ENCODE measurements at places on chromosomes 13 and 19. TPM values are rescaled to one million over a fixed set of nuclear protein-coding genes. Genes with fewer than 3 reads are reported as not detected.
A peak's percentile ranks its signal among the peaks of the same experiment; 100 is the strongest.

MBD3L3 gene
- polyA plus RNA-seq = not detected

DNA sequence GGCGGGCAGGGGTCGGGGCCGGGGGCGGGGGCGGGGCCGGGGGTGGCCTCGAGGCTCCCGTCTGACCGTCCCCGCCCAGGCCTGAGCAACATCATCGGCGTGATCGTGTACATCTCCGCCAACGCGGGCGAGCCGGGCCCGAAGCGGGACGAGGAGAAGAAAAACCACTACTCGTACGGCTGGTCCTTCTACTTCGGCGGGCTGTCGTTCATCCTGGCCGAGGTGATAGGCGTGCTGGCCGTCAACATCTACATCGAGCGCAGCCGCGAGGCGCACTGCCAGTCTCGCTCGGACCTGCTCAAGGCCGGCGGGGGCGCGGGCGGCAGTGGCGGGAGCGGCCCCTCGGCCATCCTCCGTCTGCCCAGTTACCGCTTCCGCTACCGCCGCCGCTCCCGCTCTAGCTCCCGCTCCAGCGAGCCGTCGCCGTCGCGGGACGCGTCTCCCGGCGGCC is 9.4 kb upstream of the CACNG6 start:
- peak; percentile 40 for DNase-seq

DNA sequence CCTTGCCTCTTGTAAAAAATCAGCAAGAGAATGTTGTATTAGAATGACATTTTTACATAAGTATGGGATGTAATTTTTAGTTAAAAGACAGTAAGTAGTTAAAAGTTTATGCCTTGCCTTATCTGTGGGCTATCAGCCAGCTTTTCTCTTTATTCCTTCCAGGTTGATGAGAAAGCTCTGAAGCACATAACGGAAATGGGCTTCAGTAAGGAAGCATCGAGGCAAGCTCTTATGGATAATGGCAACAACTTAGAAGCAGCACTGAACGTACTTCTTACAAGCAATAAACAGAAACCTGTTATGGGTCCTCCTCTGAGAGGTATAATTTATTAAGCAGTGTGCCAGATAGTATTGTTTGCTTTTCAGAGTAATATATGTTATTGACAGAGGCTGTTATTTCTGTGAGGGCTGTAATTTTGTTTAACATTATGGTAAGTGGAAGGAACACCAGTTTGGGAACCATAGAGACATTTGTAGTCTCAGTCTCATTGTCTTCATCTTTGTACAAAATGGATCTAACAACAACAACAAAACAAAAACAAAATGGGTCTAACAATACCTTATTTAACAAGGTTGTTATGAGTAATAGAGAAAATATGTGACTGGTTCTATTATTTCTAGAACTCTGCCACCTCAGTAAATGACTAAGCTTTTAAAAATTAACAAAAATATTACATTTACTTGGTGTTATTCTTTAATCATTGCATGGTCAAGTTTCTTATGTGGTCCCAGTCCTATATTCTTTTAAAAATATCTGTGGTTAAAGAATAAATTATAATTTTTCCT is 112.8 kb downstream of the TDRD3 start:
- peak; percentile 22 for DNase-seq

- no peak for DNase-seq
Measured at GRCh38 chr19:12675399-12675798, 6.3 kb downstream of the DHPS start.

- no peak for DNase-seq
Measured at GRCh38 chr19:45515807-45516401, 8.6 kb downstream of the VASP start.

GRCh38 chr13:111247552-111247951 is 72.9 kb upstream of the TEX29 start:
- no peak for DNase-seq

DNA sequence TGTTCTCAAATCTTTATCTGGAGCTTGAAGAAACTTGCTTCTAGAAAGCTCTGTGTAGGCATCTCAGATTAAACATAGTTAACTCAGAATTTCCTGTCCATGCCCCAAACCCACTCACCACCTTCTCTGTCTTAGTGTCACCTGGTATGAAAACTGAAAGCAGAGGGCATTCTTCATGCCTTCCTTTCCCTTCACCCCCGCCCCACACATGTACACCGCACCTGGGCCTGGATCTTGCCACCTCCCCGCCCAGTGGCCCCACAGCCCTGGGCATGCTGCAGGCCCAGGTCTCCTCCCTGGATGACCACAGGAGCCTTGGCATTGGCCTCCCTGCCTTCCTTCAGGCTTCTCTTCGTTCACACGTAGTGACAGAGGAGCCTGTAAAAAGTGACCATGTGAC is 15.8 kb downstream of the CFAP97D2 start:
- DNase-seq = no peak

- peak; percentile 33 for DNase-seq
Measured at GRCh38 chr13:21075011-21075378, 13.6 kb upstream of the LATS2 start.

DNA sequence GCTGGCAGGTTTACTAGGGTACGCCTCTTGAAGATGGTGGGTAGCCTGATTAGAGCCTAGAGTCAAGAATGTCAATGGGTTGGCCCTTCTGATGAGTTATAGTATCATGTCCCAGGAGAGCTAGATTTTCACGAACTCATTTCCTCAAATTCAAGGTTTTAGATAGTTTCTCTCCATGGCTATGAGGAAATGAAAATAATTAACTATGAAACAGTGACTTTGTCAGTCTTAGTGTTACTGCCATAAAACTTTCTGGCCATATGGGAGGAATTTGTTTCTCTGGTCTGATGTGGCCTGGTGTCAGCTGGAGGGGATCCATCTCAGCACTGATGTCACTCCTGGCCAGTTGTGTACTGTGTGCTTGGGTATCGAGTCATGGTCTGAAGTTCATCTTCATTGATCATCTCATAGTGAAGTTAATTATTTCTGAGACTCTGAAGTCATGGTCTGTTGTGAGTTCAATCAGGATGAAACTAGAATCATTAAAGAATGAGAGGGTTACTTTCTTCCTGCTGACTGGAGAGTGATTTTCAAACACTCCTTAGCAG is 49.4 kb upstream of the TNFSF11 start:
- no peak for DNase-seq

- no peak for DNase-seq
Measured at GRCh38 chr13:26475176-26476110, 82.0 kb upstream of the WASF3 start.

DNA sequence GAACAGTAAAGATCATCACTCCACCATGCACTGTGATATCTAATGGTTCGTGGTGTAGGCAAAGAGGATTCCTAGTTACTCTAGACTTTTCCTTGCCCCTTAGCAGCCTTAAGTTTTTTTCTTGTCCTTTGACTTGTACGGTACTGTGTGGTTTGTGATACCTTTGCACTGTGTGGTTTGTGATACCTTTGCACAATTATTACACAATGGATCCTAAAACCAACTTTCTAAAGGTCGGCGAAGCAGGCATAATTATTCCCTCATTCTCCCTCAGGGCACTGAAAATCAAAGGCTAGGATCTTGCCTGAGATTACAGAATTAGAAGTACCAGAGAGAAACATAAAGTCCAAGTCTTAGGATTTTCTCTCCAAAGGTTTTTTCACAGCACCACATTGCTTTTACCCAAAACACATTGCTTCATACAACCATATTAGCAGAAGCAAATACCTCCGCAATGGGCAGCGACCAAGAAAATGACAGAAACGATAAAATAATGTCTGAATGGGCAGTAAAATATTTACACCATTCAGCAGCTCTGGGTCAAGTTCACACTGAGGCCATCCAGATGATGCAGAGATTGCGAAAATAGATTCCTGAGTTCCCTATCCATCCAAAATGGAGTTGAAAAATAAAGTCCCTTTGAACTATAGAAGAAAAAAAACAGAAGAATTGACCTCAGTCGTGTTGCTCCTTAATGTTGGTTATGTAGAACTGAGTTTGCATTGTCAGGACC is 106.4 kb downstream of the FGF14 start:
- DNase-seq = peak; percentile 67

DNA sequence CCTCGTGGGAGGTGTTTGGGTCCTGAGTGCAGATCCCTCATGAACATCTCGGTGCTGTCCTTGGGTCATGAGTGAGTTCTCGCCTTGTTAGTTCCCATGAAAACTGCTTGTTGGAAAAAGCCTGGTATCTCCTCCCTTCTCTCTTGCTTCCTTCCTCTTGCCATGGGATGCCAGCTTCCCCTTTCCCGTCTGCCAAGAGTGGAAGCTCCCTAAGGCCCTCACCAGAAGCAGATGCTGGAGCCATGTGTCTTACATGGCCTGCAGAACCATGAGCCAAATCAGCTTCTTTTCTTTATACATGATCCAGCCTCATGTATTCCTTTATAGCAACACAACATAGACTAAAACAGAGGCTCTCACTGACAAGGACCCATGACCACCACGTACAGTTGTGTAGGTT is 8.2 kb downstream of the ADGRE2 start:
- no peak for DNase-seq

All from GM23248 (cell line).